Progenitor cell of endocrine pancreas (in vitro differentiated cells): ENCODE measurements at places on chromosomes 16 and 17. TPM values are rescaled to one million over a fixed set of nuclear protein-coding genes. Genes with fewer than 3 reads are reported as not detected.

DNA sequence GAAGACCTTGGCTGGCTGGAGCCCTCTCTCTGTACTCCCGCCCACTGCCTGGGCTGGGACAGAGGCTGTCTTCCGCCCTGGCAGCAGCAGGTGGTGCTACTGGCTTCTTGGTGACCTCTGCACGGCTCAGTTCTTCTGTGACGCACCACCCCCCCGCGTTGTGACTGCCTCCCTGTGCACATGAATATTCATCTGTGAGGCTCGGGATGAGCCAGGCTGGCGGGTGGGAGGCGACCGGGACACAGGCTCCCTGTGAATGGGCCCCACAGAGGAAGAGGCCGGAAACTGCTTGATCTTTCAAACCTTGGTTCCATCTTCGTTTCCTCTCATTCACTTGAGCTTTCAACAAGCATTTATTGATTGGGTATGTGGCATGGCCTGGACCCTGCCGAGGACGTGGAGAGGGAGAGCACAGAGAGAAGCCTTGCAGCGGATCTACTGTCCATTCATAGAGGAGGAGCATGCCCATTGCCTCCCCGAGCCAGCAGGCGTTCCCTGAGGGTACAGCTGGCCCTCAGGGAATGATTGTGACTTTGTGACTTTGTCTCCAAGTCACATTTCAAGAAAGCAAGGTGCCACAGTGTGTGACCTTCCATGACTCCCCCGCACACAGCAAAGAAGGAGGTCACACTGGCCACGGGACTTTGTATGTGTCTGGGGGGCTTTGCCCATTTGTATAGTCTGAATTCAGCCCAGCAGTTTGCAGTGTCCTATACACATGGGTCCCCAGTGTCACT, 45.0 kb downstream of the B9D1 start:
- peak; percentile 26 for DNase-seq

DNA sequence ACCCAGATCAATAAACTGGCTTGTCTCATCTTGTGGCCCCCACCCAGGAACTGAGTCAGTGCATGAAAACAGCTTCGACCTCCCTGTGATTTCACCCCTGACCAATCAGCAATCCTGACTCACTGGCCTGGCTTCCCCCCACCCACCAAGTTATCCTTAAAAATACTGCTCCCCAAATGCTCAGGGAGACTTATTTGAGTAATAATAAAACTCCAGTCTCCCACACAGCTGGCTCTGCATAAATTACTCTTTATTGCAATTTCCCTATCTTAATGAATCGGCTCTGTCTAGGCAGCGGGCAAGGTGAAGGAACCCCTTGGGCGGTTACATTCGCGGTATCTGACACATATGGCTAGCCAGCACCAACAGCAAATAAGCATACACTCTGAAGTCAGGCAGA, 9.8 kb upstream of the RABEP1 start:
- no peak for DNase-seq

GRCh38 chr16:73023320-73023719, 24.6 kb downstream of the ZFHX3 start:
- no peak for DNase-seq

DNA sequence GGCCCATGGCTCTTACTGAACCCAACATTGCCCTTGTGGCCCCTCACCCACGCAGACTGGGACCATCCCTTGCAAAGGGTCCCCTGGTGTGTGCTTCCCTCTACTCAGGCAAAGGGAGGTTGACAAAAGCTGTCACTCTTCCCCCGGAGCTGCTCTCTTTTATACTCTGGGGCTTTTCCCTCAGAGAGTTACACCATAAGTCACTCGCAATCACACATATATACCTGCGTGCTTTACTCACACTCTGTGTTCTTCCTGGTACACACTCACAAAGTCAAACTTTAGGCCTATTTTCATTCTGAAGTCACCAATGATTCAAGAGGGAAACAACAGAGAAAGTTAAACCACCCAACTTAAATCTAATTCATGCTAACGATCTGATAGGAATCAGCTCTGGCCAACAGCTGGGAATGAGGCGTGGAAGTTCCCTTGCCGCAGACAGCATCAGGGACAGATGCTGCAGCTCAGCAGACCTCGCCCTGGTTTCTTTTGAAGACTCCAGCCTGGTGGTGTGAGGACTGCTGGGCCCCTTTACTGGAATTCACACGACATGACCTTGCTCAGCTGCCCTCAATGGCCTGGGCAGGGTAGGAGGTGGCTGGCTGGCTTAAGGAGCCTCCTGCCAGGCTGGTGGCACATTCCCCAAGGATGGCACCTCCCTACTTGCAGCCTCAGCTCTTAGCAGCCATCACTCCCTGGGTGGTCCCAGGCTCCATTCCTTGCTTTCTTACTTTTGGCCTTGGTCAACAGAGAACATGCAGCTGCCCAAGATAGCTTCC, 27.3 kb downstream of the HIC1 start:
- no peak for DNase-seq

- no peak for DNase-seq
Measured at GRCh38 chr17:76407509-76407908, 23.1 kb downstream of the SPHK1 start.

ZNF778 gene
- total RNA-seq: 10.5 and 11.2 TPM in 2 replicates

DNA sequence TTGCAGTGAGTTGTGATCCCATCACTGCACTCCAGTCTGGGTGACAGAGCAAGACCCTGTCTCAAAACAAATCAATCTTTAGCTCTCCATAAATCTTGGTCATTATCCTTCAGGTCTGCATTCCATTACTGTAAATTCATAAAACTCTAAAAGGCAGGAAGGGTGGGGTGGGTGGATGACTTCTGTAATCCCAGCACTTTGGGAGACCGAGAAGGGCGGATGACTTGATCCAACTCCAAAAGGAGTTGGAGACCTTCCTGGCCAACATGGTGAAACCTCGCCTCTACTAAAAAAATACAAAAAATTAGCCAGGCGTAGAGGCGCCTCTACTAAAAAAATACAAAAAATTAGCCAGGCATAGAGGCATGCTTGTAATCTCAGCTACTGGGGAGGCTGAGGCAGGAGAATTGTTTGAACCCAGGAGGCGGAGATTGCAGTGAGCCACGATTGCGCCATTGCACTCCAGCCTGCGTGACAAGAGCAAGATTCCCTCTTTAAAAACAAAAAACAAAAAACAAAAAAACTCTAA, 2.2 kb upstream of the UBE2Z start:
- no peak for DNase-seq

DNA sequence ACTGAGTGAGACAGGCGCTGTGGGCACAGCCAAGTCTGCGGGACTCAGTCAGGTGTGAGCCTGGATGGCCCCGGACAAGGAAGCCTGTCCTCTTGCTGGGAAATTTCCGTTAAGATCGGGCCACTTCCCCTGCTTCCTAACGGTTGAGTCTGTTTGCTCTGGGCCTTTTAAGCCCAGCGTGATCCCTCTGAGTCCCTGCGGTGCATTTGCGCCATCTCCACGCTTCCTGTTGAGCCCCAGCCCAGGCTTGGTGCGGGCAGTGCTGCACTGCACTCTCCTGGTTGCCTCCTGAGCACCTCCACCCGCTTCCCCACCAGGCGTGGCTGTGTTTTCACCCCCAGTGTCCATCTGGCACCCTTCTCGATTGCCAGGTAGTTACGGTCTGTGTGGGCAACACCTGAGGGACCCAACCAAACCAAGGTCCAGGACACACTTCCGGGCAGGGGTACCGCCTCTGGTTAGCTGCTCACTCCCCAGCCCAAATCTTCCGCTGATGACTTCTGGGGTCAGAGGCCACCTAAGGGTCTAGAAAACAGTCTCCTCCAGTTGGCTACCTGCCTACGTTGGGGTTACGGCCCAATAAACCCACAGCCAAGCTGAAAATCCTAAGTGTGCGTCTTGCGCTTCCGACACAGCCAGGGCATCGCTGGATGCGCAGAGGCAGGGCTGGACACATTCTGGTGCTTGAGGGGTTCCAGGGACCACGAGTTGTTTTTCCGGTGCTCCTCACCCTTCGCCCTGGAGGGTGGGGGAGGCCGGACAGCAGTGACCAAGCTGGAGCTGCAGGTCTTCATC, 1.4 kb upstream of the SLC25A10 start:
- no peak for DNase-seq

DNA sequence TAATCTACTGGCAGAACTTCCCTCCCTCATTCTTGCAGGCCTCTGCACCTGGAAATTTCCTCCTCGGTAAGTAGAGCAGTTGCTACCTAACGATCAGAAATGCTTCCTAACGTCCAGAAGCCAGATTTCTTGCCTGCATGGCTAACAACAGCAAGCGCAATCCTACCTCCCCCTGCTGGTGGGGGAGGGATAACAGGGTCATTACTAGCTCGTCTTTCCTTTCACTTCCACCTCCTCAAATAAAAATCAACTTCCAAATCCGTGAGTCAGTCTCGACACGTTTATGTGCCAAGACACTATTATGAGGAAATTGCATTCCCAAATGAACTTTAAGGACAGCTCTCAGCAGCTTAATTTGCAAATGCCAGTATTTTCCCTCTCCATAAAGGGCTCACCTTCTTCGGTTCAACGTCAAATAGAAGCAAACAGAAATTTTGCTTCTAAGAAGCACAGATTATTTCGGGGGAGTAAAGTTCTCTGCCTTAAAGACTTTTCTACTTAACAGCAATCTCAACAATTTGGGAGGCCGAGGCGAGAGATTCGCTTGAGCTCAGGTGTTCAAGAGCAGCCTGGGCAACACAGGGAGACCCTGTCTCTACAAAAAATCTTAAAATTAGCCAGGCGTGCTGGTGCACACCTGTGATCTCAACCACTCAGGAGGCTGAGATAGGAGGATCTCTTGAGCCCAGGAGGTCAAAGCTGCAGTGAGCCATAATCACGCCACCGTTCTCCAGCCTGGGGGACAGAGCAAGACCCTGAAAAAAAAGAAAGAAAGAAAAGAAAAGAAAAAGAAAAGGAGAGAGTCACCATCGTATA, 188.6 kb upstream of the PSMD7 start:
- DNase-seq: peak; percentile 16

PYDC1 gene
- not detected in 2 replicates for total RNA-seq

CHST4 gene
- total RNA-seq: 0.16 TPM in 1 of 2 replicates, not detected in the other

GAA gene
- 37.9 and 41.1 TPM in 2 replicates for total RNA-seq

CCL16 gene
- total RNA-seq: not detected in 2 replicates

- DNase-seq: no peak
Measured at GRCh38 chr17:37605081-37605480, 4.1 kb downstream of the SYNRG start.

- no peak for DNase-seq
Measured at GRCh38 chr17:5430413-5430999, 8.4 kb downstream of the C1QBP start.

- DNase-seq: no peak
Measured at GRCh38 chr17:64538508-64539130, 31.8 kb downstream of the CEP95 start.

GRCh38 chr17:28227316-28228108, 91.5 kb upstream of the TMEM97 start:
- peak; percentile 80 for DNase-seq

DNA sequence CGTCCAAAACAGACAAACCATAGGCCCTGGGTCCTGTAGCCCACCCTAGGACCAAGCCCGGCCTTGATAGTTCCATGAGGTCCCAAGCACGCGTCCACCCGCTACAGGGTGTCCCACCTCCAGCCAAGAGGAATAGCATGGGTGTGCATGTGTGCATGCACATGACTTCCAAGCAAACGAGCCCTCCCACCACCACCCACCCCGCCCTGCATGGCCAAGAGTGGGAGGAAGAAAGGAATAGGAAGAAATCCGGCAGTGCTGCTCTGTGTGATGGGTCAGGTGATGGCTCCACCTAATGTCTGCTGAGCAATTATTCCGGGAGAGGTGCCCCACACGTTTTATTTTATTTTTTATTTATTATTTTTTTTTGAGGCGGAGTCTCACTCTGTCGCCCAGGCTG, 184.6 kb downstream of the ZNF423 start:
- DNase-seq: no peak

DNA sequence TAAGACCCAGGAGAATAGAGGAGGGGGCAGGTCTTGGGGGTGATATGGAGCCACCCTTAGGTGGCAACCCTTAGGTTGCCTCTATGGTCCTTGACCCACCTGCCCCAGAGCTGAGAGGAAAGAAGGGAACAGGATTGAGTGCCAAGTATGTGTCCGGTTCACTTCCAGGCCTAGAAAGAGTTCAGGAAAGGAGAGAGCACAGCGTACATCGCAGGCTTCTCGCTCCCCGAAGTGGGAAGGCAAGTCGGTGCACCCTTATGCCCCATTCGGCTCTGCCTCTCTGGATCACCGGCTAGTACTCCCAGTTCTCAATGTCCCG, 631 bp downstream of the SP6 start:
- no peak for DNase-seq

DNA sequence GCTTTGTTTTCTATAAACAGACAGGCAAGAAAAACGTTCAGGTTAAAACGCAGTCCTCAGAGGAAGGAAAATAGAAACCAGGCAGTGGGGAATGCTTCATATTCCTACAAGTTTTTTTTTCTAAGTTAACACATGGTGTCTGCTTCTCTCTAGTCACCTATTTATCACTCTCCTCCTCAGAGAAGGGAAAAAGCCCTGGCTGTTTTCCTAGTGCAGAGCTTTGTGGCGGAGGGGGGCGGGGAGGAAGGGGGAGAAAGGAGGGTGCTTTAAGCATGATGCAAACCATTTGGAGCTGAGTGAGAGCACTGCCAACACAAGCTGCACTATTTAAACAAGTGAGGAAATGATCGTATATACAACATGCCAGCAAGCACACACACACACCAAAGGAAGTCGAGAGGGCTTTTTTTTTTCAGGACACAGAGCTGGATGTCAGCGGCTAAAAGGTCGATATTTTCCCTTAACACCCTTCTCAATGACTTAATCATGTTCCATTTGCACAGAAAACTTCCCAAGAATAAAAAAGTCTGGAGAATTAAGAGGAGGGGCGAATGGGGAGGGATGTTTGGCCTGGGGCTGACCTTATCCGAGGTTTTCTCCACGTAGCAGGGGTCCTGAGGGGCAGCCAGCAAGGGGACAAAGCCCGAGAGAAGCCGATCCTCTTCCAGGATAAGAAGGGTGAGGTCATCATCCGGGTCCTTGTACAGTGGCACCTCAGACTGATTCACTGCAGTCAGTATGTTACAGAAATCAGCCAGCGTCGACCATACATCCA, 117.4 kb downstream of the HIC1 start:
- DNase-seq: no peak

DNA sequence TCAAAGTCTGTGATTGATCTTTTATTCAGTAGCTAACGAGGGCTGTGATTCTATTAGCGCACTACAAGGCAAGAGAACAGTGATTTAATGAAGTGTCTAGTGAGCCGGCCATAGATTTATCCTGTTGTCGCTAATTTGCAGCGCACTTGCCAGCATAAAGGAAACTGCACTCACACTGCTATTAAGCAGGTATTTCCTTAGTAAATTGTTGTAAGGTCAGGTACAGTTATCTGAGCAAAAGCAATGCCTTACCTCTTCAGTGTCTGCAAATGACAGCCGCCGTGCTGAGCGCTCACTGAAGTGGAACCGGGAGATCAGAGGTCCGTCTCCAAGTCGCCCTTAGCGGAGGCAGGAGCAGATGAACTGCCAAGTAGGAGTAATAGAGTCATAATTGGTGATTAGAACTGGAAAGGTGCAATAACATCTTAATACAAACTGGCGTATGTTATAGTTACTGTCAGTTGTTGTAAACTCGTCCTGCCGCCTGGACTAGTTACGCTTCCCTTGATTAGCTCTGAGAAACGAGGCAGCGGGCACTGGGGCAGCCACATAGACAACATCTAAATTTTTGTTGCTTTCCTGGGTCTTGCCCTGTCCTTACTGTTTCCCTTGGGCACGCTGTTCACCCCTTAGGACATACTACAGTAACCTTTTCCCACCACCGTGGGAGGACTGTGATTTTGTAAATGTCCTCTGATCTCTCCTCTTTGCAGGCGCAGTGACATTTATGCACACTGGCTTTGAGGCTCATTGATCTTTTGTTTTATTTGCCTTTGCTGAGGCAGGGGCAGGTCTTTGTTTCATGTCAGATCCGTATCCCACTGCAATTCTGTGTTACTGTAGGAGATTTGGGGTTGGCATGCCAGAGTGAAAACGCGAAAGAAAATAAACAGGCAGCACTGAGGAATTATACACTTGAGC, 363.1 kb downstream of the WWOX start:
- DNase-seq: no peak
